Activated T-cell treated with anti-CD3 and anti-CD28 coated beads for 48 hours (primary cell): ENCODE measurements at places on chromosomes 7 and 10.

GRCh38 chr10:110495731-110496552 is 1.8 kb upstream of the DUSP5 start:
- peak; percentile 49 for DNase-seq

- no peak for DNase-seq
Observed at GRCh38 chr10:91761721-91762120, 36.5 kb upstream of the TNKS2 start.

GRCh38 chr10:133279326-133280226 is 2.9 kb upstream of the ADAM8 start:
- no peak for DNase-seq

DNA sequence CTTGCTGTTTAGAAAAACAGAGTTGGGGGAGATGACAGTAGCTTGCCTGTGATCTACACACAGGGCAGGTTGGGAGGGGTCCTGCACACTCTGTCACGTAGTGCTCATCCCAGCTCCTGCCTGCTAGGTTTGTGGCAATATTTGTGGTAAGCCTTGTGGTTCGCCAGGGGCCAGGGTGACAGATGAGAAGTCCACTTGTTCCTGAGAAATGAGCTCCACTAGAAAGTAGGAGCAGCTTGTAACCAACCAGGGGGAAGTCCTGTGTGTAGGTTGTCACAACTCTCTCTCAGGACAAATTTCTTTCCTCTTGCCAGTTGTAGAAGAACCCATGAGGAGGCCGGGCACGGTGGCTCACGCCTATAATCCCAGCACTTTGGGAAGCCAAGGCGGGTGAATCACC is 147.0 kb downstream of the TCF7L2 start:
- DNase-seq = no peak

- DNase-seq = no peak
Observed at GRCh38 chr10:7547206-7547605, 119.6 kb downstream of the ITIH5 start.

GRCh38 chr10:69389827-69390490 is 26.8 kb downstream of the TACR2 start:
- DNase-seq = no peak

DNA sequence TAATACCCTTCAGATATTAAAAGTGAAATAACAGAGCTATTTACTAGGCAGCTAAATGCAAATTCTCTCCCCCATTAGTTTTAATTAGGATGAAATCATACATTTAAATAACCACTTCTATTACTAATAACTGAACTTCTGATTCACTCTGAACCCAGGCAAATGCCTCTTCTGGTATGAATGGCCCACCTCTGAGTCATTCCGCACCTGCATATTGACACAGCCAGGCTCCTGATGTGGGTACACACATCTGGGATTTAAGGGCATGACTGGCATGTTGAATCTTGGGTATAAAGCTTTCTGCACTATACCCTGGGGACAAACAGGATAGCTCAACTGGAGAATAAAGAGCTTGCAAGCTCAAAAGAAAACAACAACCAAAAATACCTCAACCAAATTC is 140.9 kb downstream of the AUTS2 start:
- DNase-seq = peak; percentile 24

GRCh38 chr7:12814107-12814506 is 126.7 kb downstream of the ARL4A start:
- no peak for DNase-seq

DNA sequence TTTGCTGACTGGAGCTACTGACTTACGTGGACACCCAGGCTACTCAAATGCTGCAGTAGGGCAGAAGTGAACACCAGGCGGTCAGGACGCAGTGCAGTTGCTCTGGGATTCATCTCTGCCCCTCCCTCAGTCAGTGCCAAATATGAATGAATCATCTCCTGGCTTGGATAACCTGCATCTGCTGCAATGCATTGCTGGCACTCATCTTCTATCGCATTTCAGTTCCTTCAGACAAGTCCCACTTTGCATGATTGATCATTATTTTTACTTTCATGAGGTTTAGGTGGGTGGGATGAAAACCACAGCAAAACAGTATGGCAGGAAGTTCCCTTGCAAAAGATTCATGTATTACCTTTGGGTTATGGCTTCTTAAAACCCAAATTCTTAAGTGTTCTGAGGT is 224.6 kb upstream of the NRP1 start:
- DNase-seq = no peak

- DNase-seq = no peak
Observed at GRCh38 chr10:95217476-95217875, 23.4 kb downstream of the ACSM6 start.

DNA sequence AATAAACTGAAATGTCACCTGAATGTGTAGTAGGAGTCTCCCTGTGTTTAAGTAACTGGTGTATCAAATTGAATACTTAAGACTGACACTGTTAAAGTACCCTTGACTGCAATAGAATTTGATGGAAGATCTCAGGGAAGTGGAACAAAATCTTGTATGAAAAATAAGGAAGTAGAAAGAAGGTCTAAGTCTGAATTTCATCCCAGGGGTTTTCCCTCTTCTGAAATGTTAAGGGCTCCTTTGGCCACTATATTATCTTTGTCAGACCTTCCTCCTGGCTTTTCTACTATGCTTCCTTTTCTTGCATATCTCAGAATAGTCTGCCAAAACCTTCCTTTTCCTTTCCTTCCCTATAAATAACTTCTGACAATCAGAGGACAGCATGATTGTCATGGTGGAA is 59.6 kb downstream of the BLNK start:
- no peak for DNase-seq

GRCh38 chr7:67823345-67823744 is 826.7 kb downstream of the TYW1 start:
- no peak for DNase-seq

DNA sequence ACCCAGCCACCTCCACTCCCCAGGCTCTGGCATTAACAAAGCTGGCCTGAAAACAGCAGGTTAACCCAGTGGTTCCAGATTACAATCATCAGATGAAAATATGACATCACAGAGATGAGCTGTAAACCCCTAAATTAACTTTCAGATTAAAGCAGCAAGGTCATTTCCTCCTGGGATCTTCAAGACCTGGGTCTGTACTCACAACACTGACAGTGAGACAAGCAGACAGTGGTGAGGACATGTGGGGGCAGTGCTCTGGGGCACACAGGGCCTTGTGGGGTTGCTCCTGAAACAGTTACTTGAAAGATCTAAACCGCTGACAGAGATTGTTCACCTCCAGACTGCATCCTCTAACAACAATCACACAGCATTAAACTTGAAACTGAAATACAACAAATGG is 134.1 kb downstream of the ZNF438 start:
- no peak for DNase-seq

DNA sequence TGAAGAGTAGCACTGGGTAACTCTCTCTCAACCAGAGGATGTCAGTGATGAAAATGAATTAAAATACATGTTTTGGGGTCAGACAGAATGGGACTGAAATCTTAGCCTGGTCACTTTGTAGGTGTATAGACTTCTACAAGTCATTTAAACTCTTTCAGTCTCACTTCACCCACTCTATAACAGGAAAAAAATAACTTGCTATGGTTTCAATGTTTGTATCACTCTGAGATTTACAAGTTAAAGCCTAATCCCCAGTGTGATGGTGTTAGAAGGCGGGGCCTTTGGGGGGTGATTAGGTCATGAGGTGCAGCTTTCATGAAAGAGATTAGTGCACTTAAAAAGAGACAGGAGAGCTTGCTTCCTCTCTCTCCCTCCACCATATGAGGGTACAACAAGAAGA is 134.8 kb downstream of the INHBA start:
- no peak for DNase-seq

DNA sequence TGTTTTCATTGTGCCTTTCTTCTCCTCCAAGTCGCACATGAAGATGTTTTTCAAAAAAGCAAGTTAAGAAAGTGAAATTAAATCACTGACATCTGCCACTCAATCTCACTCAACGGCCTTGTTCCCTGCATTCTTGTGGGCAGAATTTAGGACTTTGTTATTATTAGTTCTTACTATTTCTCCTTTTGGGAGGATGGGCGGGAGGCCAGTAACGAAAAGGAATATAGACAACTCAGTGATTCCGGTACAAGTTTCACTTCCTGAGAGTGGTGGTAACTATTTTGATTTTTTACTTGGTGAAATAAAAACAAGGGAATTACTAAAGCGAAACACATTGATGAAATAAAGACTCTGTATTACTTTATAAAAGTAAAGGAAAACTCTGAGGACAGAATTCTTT is 231.9 kb upstream of the HABP2 start:
- DNase-seq = no peak

GRCh38 chr7:8125680-8126444 is 136.1 kb downstream of the ICA1 start:
- peak; percentile 68 for DNase-seq

- no peak for DNase-seq
Observed at GRCh38 chr7:106824458-106824857, 40.6 kb upstream of the PIK3CG start.

DNA sequence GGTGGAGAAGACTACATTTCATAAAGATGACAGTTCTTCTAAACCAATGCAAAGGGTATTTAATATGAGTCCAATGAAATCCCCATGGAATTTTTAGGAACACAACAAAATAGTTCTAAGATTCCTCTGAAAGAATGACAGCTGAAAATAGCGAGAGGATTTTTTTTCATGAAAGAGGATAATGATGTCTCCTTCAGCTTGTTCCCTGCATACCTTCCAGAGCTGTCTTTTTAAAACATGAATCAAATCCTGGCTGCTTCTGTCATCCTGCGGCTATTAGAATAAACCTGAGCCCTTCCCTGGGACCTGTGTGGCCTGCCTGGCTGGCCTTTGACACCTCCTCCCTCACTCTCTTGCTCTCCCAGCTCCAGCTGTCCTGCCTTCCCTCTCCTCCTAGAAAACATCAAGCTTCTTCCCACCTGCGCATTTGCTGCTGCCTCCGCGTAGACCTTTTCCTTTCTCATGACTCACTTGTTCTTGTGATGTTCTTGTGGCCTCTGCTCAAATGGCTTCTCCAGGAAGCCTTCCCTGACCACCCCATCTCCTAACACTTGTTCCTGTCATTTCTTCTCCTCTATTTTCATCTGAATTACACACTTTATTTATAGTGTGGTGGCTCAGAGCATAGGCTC is 57.4 kb downstream of the EEPD1 start:
- DNase-seq = no peak

DNA sequence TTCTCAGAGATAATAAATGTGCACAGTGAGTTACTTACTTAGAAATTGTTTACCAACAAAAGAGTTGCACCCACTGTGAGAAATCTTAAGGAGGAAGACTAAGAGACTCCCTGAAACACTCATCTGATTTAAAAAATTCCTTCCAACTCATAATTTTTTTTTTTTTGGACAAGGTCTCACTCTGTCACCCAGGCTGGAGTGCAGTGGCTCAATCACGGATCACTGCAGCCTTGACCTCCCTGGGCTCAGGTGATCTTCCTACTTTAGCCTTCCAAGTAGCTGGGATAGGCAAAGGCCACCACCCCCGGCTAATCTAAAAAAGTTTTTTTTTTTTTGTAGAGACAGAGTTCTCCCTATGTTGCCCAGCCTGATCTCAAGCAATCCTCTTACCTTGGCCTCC is 36.0 kb downstream of the MALSU1 start:
- DNase-seq = no peak

- DNase-seq = no peak
Observed at GRCh38 chr7:132897093-132897687, 184.7 kb downstream of the CHCHD3 start.

DNA sequence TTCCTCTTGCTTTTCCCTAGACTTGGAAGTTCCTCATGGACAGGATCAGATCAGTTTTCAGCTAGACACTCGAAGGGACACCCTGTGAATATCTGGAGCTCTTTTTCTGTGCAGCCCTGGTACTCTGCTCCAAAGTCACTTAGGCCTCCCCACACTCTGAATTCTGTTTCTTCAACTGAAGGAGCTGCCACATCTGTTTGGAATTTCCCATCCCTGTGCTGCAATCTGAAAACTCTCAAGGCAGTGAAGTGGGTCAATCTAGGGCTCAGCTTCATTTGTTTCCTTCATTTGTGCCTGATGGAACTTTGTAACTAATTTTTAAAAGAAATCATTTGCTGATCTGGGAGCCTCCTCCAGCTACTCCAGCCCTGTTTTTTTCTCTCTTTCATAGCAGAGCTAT is 9.6 kb downstream of the EPC1 start:
- DNase-seq = no peak

DNA sequence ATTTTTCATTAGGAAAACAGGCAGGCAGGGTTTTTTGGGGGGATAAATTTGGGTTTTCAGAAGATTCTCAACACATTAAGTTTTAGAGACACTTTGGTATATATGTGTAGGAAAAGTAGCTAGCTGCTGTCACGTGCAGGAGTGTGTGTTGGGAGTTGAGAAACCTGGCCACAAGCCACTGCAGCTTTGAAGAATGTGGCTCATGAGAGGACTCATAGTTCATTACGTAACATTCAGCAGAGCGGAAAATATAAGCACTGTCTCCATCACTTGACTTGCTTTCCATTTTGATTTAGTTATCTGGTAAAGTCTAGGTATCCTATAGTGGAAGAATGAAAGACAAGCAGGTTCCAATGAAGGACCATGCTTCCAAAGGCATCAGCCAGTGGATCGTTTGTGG is 31.2 kb downstream of the SMNDC1 start:
- DNase-seq = no peak

DNA sequence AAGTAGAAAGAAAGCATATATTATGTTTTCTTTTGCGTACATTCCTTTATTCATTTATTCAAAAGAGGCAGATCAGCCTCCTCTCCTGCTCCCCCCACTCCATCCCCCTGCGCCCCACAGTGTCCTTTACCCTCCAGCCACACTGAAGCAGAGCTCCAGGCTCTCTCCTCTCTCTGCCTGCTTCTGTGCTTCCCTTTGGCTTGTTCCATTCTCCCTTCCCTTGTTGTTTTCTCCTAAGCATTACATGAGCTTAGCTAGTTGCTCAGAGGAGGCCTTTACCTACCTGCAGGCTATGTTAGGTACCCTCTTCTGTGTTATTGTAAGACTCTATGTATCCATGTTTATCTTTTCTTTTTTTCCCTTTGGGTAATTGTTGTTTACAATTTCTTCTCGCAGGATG is 27.4 kb downstream of the CNNM2 start:
- no peak for DNase-seq

DNA sequence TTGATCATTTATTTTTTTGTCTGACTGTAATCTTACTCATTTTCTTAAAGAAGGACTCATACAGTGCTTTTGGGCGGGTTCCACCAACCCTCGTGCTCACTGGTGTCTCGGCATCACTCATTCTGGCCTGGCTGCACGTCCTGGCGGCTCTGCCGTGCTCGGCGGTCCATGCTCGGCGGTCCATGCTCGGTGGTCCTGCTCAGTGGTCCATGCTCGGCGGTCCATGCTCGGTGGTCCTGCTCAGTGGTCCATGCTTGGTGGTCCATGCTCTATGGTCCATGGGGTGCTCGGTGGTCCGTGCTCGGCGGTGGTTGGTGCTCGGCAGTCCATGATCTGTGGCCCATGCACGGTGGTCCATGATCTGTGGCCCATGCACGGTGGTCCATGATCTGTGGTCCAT is 72.5 kb downstream of the WDR37 start:
- no peak for DNase-seq

GRCh38 chr7:88432301-88432700 is 125.6 kb upstream of the STEAP4 start:
- DNase-seq = no peak
